ENCODE measurements at places on chromosomes 1 and 21.

- peak; percentile 22 for DNase-seq
Observed at GRCh38 chr1:203871114-203871880, 9.9 kb downstream of the SNRPE start.

GRCh38 chr1:153071511-153071910, at the start of gene SPRR2B:
TSS of gene SPRR2B (minus strand) at chr1:153071611. CDS start at chr1:153070839, 772 bp downstream.
- DNase-seq = no peak

DNA sequence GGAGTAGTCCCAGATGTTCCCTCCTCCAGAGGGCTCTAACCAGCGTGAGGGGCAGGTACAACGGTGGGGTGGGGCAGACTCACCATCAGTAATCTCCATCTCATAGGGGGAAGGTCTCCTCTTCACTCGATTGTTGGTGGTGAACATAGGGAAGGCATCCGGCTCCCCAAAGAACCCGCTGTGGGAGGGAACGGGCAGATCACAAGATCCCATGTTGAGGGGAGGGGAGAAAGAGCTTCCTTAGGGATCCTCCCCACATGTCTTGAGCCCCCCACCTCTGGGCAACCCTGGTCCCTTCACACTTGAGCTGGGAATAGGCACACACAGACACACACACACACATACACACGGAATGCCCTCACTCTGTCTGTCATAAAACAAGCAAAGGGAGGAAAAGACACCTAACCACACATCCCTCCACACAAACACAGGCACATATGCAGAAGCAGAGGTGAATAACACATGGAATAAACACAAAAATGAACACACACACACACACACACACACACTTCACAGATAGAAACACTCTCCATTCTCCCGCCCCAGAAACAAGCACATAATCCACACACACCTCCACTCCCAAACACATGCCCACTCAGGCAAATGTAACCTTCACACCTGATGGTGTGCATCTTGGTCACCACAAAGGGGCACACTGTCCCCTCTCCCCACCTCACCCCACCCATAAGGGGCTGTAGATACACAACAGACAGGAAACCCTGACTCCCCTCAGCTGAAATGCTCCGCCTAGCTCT, 7.9 kb downstream of the TAL1 start:
- DNase-seq = no peak

GRCh38 chr21:34372321-34372720, 3.0 kb upstream of the SMIM11 start:
- DNase-seq = no peak

- DNase-seq = no peak
Observed at GRCh38 chr21:46581780-46582307, 23.0 kb downstream of the S100B start.

DNA sequence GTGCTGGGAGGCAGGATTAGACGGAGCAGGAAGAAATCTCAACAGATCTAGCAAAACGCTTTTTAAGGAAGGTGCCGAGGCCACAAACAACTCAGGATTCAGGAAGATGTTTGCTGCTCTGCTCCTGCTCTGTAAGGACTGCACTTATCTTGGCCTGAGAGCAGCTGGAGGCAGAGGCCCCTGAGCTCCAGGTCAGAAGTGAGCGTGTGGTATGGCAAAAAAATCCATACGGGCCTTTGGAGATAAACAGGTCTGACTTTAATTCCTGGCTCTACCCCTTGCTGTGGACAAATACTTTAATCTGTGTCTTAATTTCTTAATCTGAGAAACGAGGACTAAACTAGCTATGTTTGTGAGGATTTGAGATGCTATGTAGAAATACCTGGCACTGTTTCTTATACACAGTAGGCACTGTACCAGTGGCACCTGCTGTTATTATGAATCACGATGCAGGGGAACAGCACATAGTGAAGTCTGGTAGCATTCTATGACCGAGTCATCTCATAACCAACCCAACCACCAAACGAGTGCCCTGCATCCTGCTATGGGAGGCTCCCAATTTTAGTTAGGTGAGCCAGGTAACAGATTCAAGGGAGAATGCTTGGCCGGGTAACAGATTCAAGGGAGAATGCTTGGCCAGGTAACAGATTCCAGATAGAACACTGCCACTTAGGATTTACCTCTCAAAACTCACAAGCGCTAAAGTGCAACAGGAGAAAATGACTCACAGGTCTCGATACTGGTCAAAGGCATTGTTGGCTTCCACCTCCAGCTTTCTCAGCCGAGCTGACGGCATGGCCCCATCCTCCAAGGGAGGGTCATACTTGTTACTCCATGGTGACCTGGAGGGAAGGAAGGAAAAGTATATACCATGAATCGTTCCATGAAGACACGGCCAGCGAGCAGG, 65.9 kb downstream of the SLC66A1 start:
- no peak for DNase-seq

GRCh38 chr1:1039145-1039910, 19.4 kb downstream of the AGRN start:
- no peak for DNase-seq

DNA sequence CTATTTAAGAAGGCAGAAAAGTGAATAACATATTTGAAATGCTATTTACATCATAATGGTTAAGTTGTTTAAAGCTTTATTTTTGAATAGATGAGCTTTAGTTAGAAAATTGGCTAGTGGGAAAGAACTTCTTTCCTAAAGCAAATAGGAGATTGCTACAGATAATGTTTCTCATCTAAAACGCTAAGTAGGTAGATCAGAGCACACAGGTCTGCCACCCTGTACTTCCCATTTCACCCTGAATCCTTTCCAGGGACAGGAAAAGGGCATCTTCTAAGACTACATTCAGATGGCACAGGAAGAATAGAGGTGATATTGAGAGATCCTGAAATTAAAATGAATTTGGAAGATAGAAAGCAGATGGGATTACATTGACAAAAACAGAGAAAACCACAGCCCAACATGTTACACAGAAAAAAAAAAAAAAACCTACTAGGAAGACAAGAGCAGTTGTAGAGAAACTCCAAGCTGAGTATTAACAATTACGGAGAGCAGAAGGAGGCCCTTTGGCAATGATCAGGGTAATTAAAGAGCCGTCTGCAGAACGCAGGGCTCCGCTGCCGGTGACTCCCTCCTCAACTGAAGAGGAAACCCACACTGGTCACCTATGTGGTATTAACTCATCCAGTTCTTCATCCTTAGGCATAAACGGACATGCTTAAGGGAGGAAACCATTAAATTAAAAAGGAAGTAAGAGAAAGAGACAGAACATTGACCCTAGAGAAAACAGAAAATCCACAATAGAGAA, 53.6 kb upstream of the MAP10 start:
- no peak for DNase-seq

DNA sequence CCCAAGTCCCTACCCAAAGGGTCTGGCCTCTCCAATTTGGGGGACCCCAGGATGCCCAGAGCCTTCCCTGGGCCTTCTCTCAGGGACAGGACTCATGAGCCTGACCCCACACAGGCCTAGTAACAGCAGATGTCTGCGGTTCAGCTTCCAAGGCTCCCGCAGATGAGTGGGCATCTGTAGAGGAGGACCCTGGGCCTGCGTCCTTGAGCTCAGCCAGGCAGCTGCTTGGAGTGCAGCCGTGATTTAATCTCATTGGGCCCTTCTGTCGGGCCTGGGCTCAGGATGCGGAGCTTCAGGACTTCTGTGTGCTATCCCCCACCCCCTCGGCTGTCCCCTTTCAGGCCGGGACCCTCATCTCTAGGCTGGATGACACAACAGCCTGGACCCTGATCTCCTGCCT, 35.4 kb downstream of the IGSF21 start:
- no peak for DNase-seq

- no peak for DNase-seq
Observed at GRCh38 chr1:84742653-84743052, 52.4 kb upstream of the SSX2IP start.

DNA sequence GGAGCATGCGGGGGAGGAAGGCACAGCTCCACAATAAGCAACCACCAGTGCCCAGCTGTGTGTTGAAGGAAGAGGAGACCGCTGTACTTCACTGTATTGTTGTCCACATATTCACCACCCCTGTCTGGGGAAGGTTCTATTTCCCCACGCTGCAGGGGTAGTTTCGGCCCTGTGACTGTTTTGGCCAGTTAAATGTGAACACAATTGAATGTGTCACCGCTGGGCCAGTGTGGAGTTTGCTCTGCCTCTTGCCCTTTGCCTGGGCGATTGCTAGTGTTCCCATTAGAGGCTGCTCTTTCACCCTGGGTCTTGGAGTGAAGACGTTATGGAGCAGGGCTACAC, 32.6 kb downstream of the UBE4B start:
- no peak for DNase-seq

DNA sequence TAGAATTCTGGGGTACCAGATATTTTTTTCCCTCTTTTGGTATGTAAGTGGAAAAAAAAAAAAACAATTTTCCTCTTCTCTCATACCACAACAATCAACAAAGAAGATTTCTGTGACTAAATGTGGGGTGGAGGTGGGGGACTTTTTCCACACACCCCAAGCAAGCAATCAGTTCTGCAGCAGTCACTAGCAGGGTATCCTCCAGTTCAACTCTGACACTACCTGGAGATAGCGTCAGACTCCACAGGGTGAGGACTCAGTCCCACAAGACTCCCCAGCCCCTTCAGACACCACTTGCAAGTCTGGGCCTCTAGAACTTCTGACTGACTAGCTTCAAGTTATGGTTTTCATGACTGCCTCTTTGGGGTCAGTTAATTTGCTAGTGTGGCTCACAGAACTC, 6.2 kb downstream of the DHX9 start:
- DNase-seq = no peak

DNA sequence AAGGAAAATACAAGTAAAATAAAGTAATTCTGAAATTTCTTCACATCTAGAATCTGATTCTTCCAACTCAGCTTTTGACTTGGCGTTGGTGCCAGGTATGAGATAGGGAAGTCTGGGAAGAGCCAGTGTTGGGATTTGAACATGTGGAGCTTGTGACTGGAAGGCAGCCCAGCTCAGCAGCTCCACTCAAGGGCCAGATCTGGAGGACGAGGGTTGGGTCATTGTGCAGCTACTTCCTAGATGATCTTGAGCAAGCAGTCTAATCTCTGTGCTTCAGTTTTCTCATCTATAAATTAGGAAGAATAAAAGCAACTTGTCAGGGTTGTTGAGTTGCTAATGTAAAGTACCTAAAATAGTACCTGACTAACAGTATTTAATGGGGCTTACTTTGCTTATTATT, 5.0 kb downstream of the ADARB1 start:
- no peak for DNase-seq

DNA sequence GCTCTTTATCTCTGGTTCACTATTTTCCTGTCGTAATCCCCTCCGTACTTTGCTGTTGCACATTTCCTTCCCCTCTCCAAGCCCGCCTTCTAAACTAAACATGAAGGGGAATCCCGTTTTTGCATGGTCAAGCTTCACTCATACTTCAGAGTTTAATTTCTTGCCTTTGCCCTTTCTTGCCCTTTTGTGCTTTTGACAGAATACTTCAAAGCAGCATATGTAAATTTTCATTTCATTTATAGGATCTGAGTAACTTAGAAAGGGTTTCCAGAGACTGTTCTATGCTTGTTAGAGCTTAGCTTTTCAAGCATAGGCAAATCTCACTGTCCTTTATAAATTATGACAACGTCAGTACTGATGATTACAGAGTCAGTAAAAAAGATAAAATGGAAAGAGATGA, 27.7 kb downstream of the SPATA45 start:
- DNase-seq = no peak

DNA sequence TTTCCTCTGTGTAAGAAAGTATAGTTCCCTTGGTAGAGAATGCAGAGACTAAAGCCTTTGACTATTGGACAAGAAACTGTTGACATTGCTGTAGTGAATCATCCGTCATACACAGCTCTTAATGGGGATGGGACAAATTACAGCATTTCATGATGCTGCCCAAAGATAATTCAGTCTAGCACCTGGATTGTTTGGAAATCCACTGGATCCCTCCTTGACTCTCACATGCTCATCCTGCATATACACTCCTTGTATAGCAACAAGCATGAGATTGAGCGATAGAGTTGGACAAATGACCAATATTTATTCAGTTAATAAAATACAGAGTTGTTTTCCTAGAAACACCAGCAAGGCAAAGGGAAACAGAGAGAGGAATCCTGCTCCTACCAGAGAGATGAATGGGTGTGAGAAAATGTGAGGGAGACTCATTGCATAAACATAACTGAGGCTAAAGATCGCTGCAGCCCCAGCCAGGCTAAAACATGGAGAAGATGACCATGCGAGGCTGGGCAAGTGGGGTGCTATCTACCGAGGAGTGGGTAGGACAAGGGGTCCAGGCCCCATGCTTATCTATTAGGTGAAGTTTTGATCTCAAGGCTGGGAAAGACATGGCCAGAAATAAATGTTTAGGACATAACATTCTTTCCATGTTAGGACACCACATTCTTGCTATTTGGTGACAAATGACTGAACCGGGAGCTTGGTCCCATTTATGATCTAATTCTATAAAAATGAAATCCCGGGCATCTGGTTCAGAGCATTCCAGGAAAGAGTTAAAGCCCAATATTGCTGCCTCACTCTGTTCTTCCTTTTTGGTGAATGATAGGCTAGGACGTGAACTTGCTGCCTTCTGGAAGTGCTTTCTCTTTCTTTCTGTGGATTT, 153.2 kb downstream of the TGFB2 start:
- no peak for DNase-seq

DNA sequence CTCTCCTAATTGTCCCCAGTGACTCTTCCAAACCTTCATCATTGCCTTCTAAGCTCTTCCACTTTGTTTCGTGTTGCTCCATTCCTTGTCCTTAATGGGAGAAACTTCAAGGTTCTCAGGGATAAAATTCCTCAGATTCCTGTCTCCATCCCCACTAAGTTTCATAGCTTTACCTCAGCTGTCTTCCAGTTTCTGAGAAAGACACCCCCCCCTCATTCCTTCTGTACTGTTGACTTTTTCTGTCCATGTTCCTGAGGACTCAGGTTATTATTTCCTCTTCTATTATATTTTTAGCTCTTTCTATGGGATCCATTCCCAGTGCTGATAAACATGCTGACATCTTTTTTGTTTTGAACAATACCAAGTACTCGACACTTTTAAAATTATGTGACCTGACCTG, 215.3 kb upstream of the PTGFR start:
- DNase-seq = no peak

GRCh38 chr1:45479039-45479748, 11.8 kb downstream of the TESK2 start:
- DNase-seq = no peak

DNA sequence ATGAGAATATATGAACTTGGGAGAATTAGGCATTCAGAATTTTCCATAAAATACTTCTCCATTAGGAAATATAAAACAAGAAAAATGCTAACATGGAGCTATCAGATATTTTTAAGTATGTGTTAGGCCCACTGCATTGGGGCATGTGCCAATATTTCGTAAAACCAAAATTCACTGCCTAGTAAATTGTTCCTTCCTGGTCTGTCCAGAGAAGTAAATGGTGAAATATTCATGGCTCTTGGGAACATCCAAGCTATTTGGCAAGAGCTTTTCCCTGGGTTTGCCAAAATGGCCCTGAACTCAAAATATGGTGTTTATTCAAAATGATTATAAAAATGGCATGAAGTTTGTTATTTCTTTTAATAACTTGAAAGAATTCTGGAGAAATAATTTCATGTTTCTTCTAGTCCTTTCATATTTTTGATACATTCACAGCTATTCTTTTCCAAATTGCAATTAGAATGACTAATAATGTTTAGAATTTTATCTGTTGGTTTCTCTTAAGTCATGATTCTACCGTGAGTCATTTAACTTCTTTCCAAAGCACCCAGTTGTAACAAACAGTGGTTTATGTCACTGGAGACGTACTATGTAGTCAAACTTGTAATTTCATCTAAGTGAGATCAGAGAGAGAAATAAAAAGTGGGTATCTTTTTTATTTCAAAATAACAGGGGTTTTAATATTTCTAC, 25.7 kb upstream of the SLC19A2 start:
- DNase-seq = no peak
